ENCODE measurements at places on chromosomes 2 and 18.
A peak's percentile ranks its signal among the peaks of the same experiment; 100 is the strongest.

DNA sequence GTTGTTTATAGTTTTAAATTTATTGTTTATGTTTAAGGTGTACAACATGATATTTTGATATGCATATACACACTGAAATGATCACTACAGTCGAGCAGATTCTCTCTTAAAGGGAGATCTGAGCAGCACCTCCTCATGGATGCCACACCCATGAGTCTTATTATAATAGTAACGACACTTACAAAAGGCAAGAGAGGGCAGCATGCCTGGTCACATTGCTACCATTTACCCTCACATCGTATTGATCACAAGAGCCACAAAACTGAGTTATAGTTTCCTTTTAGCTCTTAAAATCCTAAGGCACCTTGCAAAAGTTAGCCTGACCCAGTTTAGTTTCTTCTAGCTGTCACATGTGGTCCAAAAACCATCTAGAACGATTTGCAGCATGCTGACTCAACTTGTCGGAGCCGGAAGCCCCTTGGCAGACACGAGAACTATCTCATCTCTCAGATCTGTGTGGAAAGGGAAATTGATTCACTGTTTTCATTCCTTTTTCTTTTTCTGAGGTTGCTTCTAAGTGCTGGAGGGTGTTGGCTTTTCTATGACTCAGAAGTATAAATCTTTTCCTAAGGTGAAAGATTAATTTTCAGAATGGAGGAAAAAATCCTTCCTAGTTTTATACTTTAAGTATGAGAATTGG lies 85.3 kb downstream of the CDC42EP3 start:
- DNase-seq = no peak

- DNase-seq = no peak
These were observed 135.6 kb upstream of the UNC80 start for GRCh38 chr2:209636076-209636475.

DNA sequence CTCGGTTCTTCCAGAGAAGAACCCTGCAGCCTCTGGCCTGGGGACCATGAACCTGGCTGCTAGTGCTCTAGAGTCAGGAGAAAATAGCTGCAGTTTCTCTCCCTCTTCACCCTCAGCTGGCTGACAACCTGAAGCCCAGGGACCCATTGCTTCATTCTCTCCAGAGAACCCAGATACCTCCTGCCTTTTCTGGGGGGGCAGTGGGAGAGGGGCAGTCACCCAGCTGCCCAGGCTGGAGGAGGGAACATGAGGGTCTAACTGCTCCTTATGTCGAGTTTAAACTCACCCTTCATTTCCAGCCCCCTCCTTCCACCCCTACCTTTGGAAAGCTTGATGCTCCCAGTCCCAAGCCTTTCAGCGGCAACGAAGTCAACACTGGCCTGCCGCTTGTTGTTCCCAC lies 7.6 kb upstream of the ZFAND2B start:
- DNase-seq = no peak

DNA sequence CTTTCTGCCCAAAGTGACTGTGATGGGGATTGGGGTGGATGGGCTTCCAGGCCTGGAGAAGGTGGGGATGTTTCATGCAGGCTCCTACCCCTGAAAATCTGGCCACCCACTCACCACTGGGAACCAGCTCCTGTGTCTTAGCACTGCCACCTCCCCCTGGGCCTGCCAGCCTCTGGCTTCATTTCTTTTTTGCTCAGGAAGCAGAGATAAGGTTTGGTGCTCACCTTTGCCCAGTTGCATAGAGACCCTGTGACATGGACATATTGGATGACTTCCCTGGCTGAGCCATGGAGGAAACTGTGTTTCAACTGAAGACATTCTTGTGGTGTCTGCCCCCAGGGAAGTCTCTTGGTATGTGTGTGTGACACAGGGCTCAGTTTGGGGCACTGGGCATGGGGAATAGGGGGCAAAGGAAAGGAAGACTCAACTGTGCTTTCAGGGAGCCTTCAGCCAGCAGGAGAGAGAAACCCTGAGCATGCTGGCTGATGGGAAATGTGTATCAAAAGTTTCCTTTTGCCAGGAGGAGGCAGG lies 16.7 kb downstream of the CTIF start:
- no peak for DNase-seq

DNA sequence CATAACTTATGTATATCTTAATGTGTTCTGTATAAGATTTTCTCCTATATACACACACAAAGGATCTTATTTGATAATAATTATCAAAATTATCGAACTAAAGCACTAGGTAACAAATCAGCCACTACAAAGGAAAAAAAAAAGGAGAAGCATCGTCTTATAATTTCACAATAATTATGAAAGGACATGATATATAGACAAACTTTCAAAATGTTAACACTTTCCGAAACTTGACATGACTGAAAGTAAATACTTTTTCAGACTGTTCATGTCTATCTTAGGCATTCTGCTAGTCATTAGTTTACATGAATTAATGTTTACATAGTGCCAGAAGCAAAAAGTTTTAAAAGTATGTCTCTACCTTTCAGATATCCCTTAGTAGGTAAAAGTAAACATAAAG lies 7.3 kb upstream of the NR4A2 start:
- DNase-seq = no peak

DNA sequence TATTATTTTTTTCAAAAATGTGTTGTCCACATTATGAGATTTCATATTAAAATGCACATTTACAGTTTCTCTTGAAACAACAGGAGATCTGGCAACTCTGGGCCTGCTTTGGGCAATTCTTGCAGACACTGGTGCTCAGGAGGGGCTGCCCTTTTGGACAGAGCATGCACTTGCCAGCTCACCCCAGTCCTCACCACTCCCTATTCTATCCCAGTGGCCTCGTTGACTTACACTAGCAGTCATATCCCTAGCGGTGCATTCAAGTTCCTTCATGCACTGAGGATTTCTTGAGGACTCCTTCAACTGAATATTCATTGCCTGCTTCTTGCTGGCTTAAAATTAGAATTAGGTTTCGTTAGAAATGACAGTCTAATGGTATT lies 87.9 kb upstream of the FHL2 start:
- DNase-seq = no peak

- DNase-seq = no peak
These were observed 413.3 kb downstream of the TSN start for GRCh38 chr2:122168799-122169198.

GRCh38 chr2:109342930-109343329 lies 213.9 kb downstream of the SH3RF3 start:
- no peak for DNase-seq

- no peak for DNase-seq
These were observed 252.9 kb downstream of the PRKCE start for GRCh38 chr2:45904267-45904945.

GRCh38 chr18:59492756-59493421 lies 133.8 kb upstream of the LMAN1 start:
- no peak for DNase-seq

DNA sequence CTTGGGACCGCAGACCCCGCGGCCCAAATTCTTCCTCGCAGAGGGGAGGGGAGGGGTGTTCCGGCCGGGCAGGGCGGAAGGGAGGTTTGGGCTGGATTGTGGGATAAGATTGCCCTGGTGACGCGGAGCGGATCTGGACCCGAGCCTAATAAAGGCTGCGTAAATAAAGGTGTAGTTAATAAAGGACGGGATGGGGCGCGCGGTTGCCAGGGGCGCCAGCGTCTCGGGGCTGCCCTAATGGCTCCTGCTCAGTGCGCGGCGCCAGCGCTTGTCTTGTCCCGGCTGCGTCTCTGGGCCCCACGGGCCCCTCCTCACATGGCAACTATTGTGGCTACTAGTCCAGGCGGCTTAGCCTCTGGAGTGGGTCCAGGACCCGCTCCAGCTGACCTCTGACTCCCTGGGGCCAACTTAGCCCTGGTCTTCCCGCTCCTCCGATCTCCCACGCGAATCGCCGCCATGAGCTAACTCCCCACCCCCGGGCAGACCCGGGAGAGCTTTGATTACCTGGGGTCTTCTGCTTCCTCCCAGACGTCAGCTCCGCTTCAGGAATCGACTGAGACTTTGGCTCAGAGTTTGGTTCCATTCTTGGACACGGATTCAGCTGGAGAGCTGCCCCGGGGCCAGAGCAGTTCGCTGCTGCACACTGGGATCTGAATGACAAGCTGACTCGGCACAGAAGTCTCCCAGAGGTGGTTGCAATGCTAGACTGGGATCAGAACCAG lies 36.5 kb downstream of the SLC25A52 start:
- DNase-seq = peak; percentile 66

DNA sequence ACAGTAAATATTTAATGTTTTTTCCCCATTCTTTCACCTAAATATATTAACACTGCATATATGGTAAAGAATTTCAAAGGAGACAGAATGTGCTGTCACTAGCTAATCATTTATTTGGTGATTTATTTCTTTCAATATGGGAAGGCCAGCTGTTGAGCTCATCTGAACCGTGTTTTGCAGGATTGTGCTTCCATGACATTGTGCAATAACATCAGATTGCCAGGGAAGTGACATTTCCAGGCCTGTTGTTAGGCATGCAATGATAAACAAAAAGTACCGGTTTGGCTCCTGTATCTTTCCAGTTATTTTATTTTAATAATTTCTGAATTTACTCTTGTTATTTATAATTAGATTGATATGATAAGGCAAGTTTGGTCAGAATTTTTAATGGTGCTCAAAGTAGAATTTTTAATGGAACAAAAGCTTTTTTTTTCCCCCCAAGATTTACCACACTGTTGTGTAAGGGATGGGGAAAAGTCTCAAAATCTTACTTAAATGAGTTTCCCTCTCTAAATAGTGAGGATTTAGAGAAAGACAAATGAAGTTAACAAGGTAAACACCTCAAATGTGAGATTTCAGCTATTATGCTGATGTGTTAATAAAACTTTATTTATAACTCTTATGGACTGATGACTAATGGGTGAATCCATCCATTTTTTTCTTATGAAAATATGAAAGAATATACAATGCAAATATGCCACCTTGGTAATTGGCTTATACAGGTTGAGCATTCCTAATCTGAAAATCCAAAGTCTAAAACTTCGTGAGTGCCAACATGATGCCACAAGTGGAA lies 52.7 kb downstream of the MALT1 start:
- no peak for DNase-seq

DNA sequence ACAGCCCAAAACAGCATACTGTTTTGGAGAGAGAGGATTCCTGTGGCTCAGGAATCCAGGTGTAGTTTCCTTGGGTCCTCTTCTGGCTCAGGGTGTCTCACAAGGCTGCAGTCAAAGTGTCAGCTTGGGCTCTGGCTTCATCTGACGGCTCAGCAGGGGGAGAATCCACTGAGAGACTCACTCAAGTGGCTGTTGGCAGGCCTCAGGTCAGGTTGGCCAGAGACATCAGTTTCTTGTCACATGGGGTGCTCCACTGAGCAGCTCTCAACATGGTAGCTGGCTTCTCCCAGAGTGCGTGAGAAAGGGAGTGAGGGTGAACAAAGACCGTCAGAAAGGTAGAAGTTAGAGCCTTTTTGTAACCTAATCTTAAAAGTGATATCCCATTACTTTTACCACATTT lies 168.4 kb downstream of the SOCS6 start:
- no peak for DNase-seq

GRCh38 chr18:60099709-60100108 lies 199.9 kb downstream of the PMAIP1 start:
- no peak for DNase-seq

DNA sequence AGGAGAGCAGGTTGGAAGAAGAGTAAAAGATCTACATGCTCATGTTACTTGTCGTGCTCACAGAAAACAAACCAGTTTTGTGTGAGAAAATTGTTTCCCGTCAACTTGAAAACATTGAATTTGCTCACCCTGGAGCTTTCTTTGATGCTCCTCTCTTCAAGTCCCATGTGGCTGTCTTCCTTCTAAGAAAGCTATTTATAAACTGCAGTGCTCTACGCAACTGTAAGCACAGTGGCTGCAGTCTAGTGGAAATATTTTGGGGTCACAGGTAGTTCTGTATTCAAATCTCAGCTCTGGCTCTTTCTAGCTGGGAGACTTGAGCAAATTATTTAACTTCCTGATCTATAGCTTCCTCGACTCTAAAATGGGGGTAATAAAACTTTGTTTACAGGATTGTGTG lies 211.8 kb downstream of the PLCL1 start:
- DNase-seq = no peak

DNA sequence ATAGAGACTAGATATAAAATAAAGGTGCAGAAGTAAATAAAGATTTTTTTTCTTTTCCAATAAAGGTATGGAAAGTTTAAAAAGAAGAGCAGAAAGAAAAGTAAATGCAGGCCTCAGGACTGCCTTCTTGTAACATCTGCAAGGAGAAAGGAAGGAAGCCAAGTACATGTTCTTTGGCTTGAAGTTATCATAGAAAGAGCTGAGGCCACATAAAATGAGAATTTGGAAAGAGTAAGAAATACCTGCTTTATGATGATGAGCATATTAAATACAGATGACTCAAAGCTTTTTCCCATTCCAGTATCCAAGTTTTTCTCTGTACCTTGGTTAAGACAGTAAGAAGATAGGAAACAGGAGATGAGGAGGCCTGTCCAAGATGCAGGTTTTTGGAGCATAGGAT lies 25.3 kb upstream of the UBE2E3 start:
- no peak for DNase-seq
